ENCODE measurements at places on chromosomes 5 and 9.
A peak's percentile ranks its signal among the peaks of the same experiment; 100 is the strongest.

DNA sequence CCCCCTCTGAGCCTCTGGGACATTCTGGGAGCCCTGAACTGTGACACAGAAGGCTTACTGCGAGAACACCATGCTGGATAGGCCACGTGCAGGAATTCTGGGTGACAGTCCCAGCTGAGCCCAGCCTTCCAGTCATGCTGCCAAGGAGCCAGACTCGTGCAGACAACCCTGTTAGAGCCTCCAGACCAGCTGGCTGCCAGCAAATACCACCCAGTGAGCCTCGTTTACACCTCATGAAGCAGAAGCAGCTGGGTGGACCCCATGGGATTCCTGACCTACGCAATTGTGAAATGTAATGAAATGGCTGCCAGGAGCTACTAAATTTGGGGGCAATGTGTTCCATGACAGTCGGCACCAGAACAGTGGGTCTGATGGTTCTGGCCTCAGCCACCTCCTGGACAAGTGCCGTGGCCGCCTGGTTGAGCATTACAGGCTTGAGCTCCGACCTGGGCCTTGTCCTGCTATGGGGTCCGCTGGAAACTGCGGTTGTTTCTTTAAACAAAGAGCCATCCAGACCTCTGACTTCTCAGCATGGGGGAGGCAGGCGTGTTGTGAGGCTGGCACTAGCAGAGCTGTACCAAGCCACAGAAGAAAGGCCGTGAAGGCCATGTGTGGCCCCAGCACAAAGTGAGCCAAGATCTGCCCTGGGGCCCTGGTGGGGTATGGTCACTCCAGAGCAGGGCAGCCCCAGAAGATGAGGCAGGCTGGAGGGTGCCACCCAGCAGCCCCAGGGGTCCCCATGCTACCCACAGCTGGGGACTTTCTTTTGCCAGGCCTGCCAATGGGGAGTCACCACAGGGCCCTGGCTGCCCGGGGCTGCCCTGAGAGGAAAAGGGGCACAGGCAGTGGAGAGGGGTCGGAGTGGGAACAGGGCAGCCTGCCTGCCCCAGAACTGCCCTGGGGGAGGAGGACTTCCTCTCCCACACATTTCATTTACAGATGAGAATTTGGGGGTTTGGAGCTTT is 19.3 kb upstream of the RXRA start:
- DNase-seq, result no peak

GRCh38 chr5:120007598-120007997 is 378.2 kb downstream of the FAM170A start:
- DNase-seq, result no peak

GRCh38 chr5:116571568-116572349 is 2.9 kb downstream of the SEMA6A start:
- no peak for DNase-seq

DNA sequence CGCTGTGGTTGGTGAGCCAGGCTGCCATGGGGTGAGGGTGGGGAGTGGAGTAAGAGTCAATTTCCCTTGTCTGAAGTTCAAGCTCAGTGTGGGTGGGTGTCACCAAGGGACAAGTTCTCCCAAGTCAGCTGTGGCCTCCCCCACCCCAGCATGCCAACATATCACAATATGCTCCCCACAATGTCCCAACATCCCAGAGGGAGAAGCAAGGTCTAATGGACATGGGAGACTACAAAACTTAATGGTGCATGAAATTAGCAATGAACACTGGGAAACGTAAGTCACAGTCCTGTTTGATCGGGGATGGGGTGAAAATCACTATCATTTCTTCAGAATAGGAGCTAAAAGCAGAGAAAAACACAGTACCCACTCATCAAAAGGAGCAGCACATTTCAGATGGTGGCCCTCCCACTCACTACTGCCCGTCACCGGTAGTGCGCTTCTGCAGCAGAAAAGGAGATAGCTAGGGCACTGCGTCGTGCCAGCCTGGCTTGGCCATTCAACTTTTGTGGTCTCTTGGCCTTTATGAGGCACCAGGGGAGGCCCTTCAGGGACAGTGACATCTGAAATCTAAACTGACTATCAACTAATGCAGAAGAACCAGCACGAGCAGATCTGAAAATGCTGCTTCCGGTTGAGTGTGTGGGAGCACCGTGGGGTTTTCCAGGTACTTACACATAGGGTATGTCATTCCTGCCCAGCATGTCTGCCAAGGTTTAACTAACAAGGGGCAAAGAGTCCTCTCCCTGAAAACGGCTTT is 20.5 kb upstream of the NDFIP1 start:
- DNase-seq, result no peak

DNA sequence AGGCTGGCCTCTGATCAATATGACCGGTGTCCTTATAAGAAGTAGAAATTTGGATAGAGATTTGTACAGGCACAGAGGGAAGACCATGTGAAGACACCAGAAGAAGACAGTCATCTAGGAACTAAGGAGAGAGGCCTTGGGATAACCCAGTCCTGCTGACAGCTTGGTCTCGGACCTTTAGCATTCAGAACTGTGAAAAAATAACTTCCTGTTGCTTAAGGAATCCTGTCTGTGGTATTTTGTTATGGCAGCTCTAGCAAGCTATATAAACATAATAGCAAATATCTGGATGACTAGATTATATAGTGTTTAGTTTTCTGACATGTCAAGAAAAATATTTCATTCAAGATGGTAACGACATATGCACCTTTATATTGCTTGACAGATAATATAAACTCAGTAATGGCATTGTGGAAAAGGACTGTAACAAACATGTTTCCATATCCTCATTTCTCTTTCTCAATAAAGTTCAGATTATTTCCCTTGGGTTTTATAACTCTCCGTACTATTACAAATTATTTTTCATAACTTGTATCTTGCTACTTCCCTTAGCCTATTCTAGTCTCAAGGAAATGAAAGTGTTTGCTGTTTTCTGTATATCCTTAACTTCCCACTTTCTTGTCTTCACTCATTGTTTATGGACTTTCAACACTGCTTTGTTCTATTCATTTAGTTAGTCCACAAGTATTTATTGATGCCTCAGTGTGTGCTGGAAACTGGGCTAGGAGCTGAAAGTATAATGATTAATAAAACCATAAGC is 62.4 kb downstream of the KIAA1958 start:
- no peak for DNase-seq

DNA sequence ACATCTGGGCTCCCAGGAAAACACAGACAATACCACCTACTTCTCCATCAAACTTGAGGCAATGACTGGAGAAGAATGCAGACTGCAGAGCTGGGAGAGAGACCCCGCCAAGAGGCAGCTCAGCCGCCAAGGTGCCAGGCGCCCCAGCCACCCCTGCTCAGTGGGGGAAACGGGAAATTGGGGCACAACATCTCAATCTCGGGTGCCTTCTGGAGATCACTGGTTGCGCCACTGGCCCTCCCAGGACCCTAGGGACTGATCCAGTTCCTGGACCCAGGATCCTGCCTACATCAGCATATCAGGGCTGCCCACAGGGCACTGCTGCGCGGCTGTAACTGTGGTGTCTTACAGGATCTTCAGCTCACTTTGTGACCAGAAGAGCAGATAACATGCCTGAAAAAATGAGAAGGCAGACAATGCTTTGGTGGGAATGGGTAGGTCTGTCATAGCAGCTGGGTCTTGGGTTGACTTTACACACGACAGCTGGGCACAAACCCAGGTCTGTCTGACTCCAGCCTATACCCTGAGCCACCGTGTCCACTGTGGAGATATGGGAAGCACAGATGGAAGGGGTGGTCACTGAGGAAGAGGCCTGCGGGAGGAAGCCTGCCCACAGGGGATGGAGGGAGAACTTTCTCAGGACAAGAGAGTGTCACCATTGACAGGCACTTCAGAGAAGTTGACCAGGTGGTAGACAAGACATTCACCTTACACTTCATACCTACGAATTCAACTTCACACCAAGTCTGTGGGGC is 135.2 kb upstream of the RAPGEF1 start:
- DNase-seq, result no peak

GRCh38 chr5:16976625-16977008 is 40.5 kb upstream of the MYO10 start:
- no peak for DNase-seq

DNA sequence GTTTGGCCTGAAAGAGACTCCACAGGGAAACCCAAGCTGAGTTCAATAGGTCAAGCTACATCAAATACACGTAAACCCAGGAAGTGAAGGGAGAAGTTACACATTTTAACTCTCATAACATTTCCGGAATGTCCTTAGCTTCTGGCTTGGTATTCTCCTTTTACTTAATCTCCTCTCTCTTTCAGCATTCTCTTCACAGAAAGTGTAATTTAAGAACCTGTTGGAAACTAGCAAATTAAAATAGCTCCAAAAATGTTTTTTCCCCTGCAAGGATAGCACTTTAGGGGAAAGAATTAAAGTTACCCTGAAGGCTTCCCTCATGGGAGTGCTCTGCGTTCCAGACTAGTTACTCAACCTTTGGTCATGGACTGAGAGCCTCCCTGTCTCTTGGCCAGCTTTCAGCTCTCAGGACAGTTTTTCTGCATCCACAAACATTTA is 292.7 kb upstream of the TARS1 start:
- no peak for DNase-seq

- no peak for DNase-seq
These were observed 4.6 kb downstream of the GRM6 start for GRCh38 chr5:178990491-178990890.

- DNase-seq, result no peak
These were observed 7.5 kb downstream of the ALDOB start for GRCh38 chr9:101427957-101428655.

- peak; percentile 95 for DNase-seq
These were observed at the start of gene UBE2R2 for GRCh38 chr9:33816327-33817252. UBE2R2 (plus strand) TSS chr9:33817160; CDS start chr9:33817758, 598 bp downstream.

DNA sequence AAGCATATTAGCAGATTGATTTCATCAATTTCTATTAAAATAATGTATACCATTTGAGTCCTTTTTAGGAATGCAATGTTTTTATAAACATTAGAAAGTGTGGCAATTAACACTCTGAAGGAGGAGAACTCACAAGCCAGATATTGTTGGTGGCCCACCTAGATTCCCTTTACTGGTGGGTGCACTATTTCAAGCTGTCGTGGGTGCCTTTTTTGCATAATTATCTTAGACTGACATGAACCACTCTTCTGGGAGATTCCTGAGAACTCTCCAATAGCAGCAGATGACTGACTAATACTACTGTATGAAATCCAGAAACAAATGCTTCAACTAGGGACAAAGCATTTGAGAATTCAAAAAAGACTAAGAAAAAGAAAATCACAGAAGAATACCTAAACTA is 526.0 kb downstream of the CDH18 start:
- DNase-seq, result no peak

DNA sequence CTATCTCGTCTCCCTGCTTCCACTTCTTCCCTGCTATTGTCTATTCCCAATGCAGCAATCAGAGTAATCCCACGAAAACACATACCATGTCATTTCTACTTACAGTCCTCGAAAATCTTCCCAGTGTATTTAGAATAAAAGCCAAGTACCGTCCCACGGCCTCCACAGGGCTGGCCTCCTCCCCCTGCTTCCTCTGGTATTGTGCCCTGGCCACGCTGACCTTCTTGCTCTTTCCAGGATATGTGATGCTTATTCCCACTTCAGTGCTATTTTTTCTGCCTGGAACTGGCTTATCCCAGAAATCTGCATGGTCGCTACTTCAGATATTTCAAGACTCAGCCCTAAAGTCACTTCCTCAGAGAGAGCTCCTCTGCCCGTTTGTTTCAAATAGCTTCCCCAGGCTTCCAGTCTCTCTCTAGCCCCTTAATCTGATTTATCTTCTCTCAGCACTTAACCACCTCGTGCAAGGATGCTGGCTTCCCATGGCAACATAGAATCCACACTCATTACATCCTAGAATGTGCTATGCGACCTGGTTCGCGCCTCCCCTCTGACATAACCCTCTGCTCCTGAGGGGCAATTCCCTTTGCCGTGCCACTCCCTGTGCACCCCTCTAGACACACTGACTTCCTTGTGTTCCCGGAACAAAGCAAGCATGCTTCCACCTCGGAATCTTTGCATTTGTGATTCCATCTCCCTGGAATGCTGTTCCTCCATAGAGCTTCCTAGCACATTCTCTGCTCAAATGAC is 365.9 kb downstream of the ZSWIM6 start:
- no peak for DNase-seq

- no peak for DNase-seq
These were observed 594.7 kb upstream of the WWC1 start for GRCh38 chr5:167696558-167697314.

DNA sequence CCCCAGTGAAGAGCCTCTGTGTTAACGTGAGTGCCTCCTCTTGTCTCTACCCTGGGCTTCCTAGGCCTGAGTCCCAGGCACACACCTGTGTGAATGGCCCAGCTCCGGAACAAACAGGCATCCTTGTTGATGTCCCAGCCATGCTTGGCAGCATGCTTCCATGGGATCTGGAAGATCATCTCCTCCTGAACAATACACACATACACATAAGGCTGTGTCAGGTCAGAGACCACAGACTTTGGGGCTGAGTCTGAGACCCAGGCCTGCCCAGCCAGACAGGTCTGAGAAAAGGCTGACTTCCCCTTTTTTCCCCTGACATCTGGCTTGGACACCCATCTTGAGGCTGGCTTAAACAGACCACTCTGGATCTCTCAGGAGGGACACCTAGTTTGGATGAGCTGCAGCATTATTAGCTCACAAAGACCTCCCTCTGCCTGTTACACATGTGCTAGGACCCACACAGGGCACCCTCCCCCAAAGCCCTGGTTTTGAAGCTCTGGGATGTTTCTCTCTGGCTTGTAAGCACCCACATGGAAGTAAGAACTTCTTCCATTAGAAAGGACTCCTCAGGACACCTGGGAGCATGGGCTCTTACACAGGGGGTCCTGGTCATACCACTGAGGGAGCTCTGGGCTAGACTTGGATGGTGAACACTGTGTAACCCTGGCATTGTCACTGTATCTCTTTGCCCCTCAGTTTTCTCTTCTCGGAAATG is 2.6 kb downstream of the IRF1 start:
- DNase-seq, result no peak

GRCh38 chr9:82445556-82445955 is 457.0 kb downstream of the SPATA31D1 start:
- DNase-seq, result no peak

DNA sequence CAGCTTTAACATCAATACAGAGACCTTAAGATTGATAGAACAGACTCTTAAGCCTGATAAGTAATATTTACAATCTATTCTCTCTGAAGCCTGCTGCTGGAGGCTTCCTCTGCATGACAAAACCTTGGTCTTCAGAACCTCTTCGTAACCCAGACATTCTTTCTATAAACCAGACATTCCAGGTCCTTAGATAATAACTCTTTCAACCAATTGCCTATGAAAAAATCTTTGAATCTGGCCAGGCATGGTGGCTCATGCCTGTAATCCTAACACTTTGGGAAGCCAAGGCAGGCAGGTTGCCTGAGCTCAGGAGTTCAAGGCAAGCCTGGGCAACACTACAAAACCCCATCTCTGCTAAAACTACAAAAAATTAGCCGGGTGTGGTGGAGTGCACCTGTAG is 327.8 kb downstream of the ENC1 start:
- no peak for DNase-seq

- no peak for DNase-seq
These were observed 90.5 kb downstream of the ADAMTS12 start for GRCh38 chr5:33801292-33801691.
